ENCODE measurements at places on chromosomes 7 and 10.

GRCh38 chr10:126926568-126926967 is 21.3 kb downstream of the DOCK1 start:
- no peak for DNase-seq

- DNase-seq = peak; percentile 14
These were observed 21.0 kb upstream of the C10orf71 start for GRCh38 chr10:49277973-49278372.

GRCh38 chr10:102962267-102962666 is 44.2 kb downstream of the CNNM2 start:
- no peak for DNase-seq

GRCh38 chr10:52483587-52483986 is 169.5 kb downstream of the DKK1 start:
- DNase-seq = no peak

DNA sequence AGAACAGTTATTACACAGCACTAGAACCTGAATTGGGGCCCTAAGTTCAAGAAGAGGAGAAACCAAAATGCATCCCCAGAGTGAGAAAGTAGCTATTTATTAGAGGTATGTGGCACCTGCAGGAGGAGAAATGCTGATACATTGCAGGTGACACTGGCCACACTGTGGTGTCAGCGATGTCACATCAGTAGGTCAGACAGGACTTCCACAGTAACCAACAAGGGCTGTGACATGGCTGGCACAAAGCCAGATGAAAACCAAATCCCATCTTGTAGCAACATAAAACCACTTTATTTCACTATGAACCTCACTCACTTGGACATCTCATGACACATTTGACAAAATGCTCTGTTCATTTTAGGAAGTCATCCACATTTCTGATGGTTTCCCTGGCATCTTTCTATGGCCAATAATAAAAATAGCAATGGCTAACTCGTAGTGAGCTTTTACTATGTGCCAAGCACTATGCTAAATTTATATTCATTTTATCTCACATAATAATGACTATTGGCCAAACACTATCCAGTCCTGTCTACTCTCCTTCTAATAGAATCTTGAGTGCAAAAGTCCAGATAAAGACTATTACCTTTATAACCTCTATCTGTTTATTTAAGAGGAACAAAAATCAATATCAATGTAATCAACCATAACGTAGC is 154.2 kb downstream of the TSPAN12 start:
- no peak for DNase-seq

- DNase-seq = no peak
These were observed 42.9 kb downstream of the GRM8 start for GRCh38 chr7:127209886-127210285.

All from KG1 (cell line).